Aorta (tissue), 5 donors: ENCODE measurements at places on chromosomes 3 and 15. TPM values are rescaled to one million over a fixed set of nuclear protein-coding genes. Genes with fewer than 3 reads are reported as not detected.

CPEB1 gene
- 1.1 TPM for total RNA-seq

KLHL40 gene
- not detected for total RNA-seq

NEDD4 gene
- total RNA-seq, result 43.4 TPM

TRIM42 gene
- total RNA-seq, result not detected

ACTC1 gene
- total RNA-seq, result 107 TPM

CD200 gene
- 45.3 TPM for total RNA-seq

DNA sequence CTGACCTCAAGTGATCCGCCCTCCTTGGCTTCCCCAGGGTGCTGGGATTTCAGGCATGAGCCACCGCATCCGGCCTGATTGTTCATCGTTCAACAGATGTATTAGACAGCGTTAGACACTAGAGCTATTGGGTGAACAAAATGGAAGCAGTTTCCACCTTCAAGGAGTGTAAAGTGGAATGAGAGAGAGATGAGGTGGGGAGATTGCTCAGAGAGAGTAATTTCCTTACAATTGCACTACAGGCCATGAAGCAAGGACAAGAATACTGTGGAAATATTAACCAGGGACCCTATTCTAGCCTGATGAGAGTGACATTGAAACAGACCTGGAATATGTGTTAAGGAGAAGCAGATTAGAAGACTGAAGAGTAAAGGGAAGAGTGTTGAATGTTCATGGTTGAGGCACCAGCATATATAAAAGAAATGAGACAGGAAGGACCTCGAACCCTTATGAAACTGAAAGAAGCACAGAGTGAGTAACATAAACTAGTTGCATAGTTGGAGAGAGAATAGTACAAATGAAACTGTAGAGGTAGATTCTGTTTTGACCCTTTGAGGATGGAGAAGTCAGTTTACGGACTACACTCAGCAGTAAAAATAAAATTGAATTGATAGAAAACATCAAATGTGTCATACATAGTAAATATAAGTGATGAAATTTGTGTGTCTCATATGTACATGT, 7.2 kb downstream of the RTF1 start:
- DNase-seq, result no peak

- no peak for DNase-seq
Observed at GRCh38 chr15:56679225-56679624, 54.1 kb downstream of the ZNF280D start.

DNA sequence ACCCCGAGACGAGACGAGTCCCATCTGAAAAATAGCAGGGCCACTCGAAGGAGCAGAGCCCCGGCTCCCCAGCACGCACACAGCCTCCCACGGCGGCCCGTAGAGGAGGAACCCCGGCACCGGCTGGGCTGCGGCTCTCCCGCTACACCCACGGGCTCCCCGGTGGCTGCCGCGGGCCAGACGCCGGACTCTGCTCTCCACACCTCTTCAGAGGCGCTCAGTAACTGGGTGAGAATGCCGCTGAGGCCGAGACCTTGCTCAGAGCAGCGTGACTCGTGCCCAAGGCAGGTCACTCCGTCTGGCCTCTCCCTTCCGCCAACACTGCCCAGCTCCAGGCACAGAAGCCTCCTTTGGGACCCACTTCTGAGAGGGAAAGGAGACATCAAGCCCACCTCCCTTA, 34.4 kb downstream of the TNK2 start:
- DNase-seq, result no peak

GRCh38 chr15:29435811-29436210, 166.2 kb upstream of the NSMCE3 start:
- no peak for DNase-seq

DNA sequence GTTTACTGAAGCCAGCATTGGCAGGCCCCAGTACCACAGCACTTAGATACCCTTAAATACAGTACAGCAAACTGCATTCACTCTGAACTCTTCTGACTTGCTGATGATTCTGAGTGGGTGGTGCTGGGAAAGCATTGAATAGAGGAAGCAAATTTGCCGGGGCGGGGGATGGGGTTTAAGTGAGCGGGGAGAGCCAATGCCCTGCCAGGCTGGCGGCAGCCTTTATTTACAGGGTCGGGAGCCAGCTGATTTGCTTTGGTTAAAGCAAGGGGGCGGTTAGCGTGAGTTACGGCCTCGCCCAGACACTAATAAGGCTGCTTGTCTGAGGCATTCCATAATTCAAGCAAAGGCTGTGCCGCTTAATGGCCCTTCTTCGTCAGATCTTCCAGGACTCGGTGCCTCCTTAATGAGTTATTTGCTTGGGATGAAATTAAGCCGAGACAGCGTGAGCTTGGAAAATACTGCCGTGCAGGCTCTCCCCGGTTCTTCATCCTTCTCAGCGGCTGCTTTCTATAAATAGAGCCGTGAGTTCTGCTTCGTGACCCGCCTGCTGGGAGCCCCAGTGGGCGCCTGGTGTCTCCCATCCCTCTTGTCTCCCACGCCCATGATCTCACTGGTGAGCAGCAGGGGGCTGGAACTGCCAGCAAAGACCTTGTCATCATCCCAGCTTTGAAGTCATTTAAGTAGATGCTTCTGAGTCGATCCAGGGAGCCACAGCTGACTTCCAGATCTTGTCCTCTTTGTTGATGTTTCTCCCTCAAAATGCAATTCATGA, 25.8 kb downstream of the SPSB4 start:
- peak; percentile 85 for DNase-seq

GRCh38 chr3:138640537-138640936, 32.0 kb downstream of the FAIM start:
- DNase-seq, result no peak

DNA sequence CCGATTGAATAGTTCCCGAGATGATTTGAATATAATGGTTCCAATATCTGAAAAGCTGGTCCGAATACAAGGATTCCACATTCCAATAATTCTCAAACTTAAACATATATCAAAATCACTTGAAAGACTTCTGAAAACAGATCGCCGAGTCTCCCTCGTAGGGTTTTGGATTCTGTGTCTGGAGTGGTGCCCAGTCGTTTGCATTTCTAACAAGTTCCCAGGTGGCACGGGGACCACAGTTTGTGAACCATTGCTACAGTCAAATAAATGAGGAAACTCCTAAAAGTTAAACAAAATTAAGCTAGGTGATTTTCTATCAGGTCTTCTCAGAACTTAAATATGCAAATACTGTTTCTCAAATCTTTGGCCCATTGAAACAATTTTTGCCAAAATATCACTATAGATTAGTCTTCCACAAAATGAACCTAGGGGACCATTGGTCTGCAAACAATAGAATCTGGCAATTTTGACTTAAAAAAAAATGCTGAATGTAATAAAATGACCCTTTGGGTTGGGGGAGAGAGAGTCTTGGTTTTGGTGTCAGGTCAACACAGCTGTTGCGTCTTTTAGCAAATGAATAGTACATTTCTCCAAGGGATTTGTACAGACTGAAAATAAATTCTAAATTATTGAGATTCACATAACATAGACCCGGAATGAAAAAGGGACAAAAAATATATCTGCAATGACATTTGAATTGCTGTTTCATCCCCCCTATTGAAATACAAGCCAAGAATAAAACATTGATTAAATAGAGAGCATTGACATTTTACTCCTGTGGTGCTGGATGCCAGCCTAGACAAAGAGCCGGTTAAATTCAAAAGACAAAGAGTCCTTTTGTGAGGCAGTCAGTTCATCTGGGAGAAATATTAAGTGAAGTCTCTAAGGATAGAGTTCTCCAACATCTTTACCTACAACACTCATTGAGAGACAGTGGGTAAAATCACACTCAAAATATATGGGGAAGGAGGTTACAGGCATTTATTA, 175.7 kb upstream of the ADAMTS9 start:
- no peak for DNase-seq

DNA sequence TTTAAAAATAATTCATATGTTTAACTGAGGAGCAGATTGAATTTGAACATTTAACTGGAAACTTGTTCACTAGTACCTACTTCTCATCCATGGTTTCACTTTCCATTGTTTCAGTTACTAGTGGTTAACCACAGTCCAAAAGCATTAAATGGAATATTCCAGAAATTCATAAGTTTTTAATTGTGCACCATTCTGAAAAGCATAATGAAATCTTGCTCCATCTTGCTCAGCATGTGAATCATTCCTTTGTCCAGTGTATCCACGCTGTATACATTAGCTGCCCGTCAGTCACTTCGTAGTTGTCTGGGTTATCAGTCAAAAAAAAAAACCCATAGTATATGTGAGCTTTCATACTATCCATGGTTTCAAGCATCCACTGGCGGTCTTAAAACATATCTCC, 217.6 kb downstream of the TPRG1 start:
- DNase-seq, result no peak

DNA sequence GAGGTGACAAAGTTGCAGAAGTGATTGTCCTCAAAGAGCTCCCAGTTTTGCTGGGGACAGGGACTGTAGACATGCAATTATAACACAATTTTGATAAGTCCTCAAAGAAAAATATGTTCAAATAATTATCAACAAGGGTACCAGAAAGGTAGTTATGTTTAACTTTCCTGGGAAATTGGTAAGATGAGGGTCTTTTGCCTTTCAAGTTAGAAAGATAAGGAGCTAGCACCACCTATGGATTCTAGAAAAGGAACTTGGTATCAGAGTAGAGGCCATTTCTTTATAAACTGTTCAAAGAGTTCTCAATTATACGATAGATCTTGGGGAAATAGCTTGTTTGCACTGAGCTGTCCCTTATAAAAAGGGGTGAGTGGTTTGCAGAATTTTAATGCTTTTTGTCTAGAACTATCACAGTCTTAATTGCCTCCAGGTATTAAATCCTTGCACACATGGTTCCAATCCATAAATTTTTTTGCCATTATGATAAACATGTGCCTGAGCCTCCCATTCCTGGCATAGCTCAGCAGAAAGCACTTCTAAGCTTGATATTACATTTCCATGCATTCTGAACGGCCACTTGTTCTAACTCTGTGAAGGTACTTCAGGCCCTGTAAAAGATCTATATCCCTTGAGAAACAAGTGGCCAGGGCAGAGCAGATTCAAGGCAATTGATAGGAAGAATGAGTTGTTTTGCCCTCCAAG, 247.5 kb upstream of the LRIG1 start:
- DNase-seq, result no peak

DNA sequence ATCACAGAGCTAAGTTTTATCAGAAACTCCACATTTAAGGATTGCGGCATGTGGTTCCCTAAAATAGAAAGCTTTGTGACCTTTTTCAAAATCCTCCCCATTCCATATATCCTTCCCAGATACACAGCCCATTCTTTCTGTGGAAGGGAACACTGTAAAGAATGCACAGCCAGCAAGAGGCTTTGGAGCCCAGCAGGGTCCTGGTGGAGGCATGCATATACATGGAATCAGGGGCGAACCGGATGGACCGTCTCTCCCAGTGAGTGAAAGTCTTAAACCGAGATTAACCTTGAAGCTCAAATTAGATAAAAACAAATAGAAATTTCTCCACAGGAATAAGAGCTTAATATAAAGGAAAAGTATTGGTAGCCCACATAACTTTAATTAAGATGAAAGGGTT, 436.2 kb upstream of the MDFIC2 start:
- no peak for DNase-seq

GRCh38 chr15:47768735-47769134, 51.4 kb downstream of the SEMA6D start:
- no peak for DNase-seq

DNA sequence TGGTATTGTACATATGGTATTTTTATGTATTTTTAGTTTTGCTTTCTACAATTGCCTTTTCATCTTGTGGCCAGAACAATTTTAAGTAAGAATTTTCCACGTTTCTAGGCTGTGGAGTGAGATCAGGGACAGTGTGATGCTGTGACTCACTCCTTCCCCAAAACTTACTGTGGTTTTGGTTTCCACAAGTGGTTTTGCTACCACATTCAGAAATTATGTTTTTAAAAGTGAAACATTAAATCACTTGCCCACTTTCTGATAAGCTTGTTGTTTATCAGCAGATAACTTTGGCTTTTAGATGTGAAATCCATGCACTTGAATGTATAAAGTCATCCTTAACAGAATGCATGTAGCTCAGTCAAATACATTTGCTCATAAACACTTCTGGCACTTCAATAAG, 192.2 kb upstream of the THRB start:
- DNase-seq, result no peak

DNA sequence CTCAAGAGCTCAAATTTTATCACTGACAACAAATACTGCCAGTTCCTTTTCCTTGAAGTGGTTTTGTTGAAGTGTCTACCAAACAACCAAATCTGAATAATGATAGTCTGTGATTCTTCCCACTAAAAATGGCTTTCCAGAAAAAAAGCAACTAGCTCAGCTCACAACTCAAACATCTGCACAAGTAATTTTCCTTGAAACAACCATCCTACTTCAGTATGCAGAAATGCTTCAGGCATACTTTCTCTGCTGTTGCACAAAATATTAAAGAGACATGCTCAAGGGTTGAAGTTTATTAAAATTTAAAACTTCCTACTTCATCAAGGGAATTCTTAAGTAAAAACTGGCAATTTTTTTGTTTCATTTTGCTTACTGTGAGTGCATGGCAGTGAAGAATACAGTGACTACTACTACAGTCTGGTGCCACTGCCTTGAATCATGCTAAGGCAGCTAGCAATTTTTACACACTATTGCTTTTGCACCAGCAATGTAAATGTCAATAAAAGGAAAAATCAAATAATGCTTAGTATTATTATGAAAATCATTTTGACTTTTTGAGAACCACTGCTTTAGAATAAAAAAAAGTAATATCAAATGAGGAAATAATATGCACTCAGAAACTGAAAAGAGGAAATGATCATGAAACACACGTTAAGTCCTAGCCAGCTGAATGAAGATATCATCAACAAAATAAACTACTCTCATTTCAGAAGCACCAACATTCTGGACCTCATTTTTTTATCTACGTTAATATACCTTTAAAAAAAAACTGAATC, 33.6 kb downstream of the VPS13C start:
- DNase-seq, result no peak

DNA sequence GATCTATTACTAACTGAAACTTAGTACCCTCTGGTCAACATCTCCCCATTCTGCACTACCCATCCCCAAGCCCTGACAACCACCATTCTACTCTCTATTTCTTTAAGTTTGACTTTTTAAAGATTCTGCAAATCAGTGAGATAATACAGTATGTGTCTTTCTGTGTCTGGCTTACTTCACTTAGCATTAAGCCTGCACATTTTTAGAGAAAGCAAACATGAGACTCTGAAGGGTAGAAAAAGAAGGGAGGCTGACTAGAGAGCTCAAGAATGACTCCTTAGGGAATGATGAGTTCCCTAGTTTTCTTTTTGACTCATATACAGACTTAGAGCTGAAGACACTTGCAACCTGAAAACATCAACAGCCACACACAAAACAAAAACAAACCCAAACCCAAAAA, 311.3 kb downstream of the SQOR start:
- no peak for DNase-seq
